ENCODE measurements at places on chromosomes 3 and 15.

DNA sequence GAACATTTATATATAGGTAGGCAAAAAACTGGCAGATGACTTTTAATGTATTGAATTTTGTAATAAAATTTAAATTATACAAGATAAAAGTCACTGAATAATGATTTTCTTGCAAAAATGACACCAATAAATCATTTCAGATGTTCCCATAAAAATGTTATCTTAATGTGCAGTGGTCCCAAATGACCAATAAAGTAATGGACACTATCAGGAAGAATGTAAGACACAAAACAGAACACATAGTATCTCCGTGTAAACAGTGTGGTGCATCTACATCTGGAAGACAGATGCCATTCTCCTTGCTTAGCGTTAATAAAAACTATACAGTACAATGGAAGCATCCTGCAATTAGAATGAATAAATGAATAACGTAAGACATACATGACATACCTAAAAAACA lies 41.5 kb downstream of the FGF7 start:
- no peak for DNase-seq

- no peak for DNase-seq
Measured at GRCh38 chr3:189632242-189632641, 1.1 kb downstream of the TP63 start.

DNA sequence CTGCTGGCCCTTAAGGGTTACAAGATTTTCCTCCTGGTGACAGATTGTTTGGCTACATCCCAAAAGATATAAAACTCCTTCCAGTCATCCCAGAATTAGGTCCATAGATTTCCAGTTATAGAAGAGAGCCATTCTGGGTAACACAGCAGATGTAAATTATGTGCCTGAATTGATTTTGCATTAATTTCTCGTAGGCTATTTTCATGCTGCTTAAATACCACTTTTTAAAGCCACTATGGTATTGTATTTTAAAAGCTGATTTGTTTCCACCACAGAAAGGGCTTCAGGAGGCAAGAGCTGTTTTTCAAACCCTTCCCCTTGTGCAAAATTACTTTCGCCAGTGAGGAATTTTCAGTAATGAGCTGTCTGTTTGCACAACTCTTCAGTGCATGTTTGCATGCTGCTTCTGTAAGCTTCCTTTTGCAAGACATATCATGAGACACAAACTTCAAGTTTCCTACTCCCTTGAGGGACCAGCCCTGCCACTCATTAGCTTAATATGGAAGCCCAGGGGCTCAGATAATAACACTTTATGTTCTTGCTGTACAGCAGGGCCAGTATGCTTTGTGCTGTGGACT lies 105.4 kb upstream of the TNIK start:
- peak; percentile 12 for DNase-seq

DNA sequence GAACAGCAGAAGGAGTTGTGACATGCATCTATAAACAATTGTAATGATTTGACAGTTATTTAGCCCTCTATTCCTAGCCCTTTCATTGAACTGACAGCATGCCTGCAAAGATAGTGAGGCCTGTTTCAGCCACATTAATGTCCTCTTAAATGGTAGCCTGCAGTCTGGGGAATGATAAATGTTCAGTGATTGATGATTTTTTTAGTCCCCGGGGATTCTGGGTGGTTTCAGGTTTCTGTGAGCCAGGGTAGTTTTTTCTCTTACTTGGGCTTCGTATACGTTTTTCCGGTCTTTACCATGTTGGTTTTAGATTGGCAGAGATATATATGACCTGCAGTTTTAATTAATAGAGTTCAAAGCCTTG lies 172.0 kb downstream of the TCF12 start:
- peak; percentile 26 for DNase-seq

DNA sequence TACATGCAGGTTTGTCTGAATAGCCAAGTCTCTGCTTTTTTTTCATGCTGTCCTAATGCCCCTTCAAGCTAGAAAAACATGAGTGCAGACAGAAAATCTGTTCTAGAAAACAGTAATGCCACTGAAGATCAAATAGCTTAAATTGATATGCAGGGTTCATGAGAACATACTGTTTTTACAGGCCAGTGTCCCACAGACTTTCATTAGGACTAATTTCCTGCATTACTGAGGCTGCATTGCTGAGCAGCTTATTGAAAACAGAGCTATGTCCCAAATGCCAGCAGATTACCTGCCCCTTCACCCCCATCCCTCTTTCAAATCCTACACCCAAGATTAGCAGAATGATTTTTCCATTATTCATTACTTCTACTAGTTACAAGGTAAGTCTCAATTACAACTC lies 665 bp downstream of the TM4SF18 start:
- no peak for DNase-seq

All from NCI-H1436 (cell line).